ENCODE measurements at places on chromosomes 11 and 22.
A peak's percentile ranks its signal among the peaks of the same experiment; 100 is the strongest.

- no peak for DNase-seq
Measured at GRCh38 chr11:14872032-14872431, 20.0 kb downstream of the CYP2R1 start.

DNA sequence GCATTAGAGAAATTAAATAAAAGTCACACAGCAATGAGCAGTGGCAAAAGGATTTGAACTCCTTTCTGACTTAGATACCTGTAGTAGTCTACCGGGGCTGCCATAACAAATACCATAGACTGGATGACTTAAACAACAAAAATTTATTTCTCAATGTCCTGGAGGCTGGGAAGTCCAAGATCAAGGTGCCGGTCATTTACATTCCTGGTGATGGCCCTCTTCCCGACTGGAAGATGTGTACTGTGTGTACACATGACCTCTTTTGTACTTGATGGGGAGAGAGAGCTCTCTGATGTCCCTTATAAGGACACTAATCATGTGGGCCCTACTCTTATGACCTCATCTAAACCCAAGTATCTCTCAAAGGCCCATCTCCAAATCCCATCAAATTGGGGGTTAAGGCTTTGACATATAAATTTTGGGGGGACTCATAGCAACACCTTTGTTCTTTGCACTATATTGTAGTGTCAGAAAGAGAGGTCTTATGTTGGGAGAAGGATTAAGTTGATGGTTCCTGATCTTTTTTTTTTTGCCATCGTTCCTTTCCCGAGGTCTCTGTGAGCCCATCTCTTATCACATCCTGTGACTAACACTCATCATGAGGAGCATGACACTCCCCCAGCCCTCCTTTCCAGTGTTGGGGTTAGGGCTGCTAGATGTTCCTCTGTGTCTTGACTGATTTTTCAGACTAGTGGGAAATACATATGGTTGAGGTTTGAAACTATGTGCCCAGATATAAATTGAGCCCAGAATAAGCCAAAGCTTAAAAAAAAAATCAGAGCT lies 104.3 kb downstream of the TRAF6 start:
- DNase-seq: no peak

GRCh38 chr11:35932681-35933319 lies 11.1 kb upstream of the LDLRAD3 start:
- peak; percentile 84 for DNase-seq

- no peak for DNase-seq
Measured at GRCh38 chr11:1082346-1082727, 7.7 kb downstream of the MUC2 start.

- DNase-seq: no peak
Measured at GRCh38 chr11:115396533-115396932, 107.7 kb downstream of the CADM1 start.

DNA sequence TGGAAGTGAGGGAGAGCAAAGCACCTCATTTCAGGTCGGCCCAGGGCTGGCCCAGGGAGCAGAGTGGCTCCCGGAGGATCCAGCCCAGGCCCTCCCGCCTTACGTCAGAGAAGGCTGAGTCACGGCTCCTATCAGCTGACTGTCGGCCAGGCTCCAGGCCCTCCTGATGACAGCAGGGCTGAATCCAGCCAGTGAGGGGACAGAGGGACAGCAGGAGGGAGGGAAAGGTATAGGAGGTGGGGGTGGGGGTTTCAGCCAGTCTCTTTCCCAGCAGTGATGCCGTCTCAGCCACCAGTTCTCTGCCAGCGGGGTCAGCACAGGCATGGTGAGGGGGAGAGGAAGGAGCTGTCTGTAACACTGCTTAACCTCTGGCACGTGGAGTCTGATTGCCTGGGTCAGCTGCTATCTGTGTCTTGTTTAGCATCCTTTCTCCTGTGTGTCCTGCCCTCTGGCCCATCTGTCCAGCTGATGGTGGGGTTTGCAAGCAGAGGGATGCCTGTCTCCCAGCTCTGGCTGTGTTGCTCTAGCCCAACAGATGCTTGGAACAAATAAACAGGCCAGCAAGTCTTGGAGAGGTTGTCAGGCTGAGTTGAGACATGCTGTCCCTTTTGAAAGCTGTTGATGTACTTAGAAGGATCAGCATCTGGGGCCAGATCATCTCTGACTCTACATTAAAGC lies 74.0 kb downstream of the ADAMTS15 start:
- DNase-seq: no peak

- no peak for DNase-seq
Measured at GRCh38 chr11:126896025-126896424, 104.5 kb downstream of the KIRREL3 start.

GRCh38 chr11:2681408-2682145 lies 18.2 kb downstream of the KCNQ1OT1 start:
- peak; percentile 32 for DNase-seq

DNA sequence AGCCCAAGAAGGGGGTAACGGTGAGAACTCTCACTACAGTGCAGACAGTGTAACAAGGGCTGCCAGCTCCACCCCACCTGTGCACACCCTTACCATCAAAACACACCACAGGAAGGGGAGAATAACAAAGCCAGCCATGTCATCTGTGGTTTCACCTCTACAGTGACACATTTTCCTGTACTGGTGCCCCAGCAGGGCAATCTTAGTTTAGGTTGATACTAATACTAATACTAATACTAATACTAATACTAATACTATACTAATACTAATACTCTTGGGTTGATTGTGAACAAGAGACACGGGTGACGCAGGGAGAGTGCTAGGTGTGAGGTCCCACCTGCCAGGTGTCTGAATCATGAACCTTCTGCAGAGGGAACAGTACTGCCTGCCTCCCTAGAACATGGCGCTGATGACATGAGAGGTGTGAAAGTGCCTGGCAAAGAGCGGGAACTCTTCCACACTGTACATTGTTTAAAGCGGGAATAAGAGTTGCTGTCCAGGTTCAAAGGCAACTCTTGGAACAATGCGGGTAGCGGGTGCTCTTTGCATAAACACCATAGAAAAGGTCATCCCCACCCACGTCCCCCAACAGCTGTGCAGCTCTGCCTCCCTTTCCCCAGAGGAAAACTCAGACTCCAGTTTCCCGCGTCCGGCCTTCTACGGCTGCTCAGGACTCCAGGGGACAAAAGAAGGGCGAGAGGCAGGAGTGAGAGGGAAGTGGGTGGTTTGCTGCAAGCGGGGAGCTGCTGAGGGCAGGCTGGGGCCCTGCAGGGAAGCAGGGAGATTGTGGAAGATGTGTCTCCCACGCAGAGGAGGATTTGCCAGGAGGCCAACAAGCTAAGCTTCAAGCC lies 25.0 kb upstream of the TMPRSS4 start:
- no peak for DNase-seq

GRCh38 chr11:83033371-83033770 lies 38.3 kb downstream of the RAB30 start:
- DNase-seq: no peak

Measured in hematopoietic multipotent progenitor cell treated with erythropoietin and hydrocortisone succinate and interleukin-3 and kit ligand, for 4 days (in vitro differentiated cells).